M059J (cell line): ENCODE measurements at places on chromosomes 6 and 20. TPM values are rescaled to one million over a fixed set of nuclear protein-coding genes. Genes with fewer than 3 reads are reported as not detected.
A peak's percentile ranks its signal among the peaks of the same experiment; 100 is the strongest.

DNA sequence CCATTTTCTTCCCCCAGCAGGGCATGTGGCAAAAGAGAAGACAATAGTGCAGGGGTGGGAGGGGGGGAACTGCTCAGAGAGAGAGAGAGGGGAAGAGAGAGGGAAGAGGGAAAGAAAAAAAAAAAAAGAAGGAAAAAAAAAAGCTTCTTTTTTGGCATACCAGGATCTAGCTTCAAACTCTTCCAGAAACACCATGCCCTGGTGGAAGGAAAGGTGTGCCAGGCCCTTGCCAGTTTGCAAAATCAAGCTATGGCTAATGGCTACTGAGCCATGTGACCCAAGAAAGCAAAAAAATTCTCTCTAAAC is 326 bp downstream of the ZMYND8 start:
- DNase-seq: no peak

DNA sequence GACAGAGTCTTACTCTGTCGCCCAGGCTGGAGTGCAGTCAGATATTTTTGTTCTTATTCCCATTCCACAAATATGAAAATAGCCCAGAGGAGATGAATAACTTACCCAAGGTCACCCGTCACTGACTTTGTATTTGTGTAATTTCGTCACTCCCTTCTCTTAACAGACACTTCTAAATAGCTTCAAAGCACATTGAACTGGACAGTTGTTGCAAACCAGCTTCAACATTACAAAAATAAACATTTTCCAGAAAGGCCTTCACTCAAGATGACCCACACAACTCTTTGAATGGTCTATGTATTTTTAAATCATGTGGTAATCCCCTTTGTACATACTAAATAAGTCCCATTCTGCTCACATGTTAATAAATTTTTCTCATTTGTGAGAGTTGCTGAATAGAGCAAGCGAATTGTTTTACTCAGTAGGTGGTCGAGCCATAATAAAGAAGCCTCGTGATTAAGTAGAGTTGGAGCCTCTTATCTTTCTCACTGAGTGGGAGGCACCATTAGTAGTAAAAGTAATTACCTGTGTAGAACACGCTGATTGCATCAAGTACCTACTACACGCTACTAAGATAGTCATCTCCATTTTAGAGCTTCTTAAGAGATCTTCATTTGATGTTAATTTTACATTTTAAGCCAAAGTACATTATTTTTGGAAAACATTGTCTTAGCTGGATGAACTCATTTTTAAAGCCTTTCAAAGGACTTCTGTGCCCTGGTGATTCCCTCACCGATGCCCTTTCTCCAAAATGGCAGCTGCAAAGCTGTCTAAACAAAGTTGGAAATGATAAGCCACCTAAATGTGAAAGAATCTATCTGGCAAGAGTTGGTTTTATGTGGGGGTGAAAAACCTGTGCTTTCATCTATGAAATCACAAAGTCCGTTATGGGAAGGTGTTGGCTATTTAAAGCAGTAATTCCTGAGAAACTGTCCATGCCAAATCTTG is 110.0 kb downstream of the TSHZ2 start:
- DNase-seq: peak; percentile 79

The C20orf202 gene
- total RNA-seq: not detected in 2 replicates

The PTCRA gene
- total RNA-seq: not detected in 2 replicates

- no peak for DNase-seq
Measured at GRCh38 chr6:129645830-129646579, 64.0 kb downstream of the ARHGAP18 start.

GRCh38 chr6:162864911-162865310 is 137.1 kb downstream of the PACRG start:
- DNase-seq: no peak

The ACTL10 gene
- total RNA-seq: not detected in 2 replicates

GRCh38 chr20:12775041-12775440 is 233.7 kb upstream of the SPTLC3 start:
- no peak for DNase-seq

DNA sequence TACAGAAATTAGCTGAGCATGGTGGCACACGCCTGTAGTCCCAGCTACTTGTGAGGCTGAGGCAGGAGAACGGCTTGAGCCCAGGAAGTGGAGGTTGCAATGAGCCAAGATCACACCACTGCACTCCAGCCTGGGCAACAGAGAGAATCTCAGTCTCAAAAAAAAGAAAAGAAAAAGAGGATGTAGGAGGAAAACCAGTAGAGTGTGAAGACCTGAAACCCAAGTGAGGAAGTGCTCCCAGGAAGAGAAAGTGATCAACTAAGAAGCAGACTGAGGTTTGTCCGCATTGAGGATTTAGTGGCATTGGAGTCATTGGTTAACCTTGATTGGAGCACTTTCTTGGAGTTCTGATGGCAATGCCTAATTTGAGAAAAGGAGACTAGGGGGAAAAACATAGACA is 20.6 kb upstream of the TASP1 start:
- DNase-seq: no peak

DNA sequence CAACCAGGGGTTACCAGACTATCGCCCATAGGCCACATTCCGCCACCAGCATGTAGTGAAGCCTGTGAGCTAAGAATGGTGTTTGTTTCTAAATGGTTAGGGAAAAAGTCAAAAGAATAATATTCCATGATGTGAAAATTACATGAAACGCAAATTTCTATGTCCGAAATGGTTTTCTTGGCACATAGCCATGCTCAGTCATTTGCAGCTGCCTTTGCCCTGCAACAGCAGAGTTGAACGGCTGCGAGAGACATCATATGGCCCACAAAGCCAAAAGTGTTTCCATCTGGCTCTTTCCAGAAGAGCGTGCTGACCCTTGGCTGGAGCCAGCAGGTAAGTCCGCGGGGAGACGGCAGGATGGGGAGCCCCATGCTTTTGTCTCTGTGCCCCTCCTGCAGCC is 60.7 kb downstream of the FAM120B start:
- DNase-seq: no peak

The NAPB gene
- 7.4 and 9.6 TPM in 2 replicates for total RNA-seq

DNA sequence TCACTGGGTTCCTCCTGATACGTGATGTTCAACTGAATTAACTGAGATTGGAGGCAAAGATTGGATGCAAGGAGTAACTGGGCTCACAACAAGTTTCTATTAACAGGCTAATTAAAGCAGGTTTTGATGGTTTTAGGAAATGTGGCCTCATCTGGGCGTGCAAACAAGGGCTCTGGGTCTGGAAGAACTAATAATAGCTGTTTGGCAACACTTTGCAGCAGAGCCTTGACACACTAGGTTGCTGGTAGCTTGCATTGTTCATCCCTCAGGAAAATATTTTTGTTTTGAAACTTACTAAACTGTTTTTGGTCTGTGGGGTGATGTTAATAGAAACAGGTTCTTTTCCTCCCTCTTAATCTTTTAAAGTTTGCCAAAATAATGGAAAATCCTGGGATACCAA is 117.2 kb upstream of the CD93 start:
- no peak for DNase-seq

GRCh38 chr6:26016245-26016962 is 53.8 kb downstream of the TRIM38 start:
- no peak for DNase-seq

The TRIM15 gene
- total RNA-seq: not detected in 2 replicates

The SLC35B2 gene
- total RNA-seq: 205 and 215 TPM in 2 replicates

GRCh38 chr20:14609328-14610221 is 272.2 kb upstream of the FLRT3 start:
- no peak for DNase-seq

DNA sequence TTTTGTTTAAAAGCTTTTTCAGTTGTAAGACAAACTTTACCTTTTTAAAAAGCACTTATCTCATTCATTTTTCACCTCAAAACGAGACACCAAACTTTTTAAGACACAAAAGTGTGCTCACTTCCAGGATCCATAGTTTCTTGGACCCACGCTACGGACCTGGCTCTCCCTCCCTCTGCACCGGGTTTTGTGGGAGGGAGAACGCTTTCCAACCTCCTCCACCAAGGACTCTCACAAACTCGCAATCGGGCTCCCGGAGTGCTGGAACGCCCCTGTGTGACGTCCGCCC is 436 bp downstream of the CAGE1 start:
- DNase-seq: peak; percentile 77

The BEND3 gene
- 1.8 and 4.3 TPM in 2 replicates for total RNA-seq

GRCh38 chr6:73739096-73739495 is 43.1 kb downstream of the CD109 start:
- DNase-seq: peak; percentile 75

The RHAG gene
- not detected in 2 replicates for total RNA-seq

The HLA-DQB1 gene
- total RNA-seq: not detected in 2 replicates

GRCh38 chr20:50681359-50682064 is 9.8 kb downstream of the RIPOR3 start:
- no peak for DNase-seq

DNA sequence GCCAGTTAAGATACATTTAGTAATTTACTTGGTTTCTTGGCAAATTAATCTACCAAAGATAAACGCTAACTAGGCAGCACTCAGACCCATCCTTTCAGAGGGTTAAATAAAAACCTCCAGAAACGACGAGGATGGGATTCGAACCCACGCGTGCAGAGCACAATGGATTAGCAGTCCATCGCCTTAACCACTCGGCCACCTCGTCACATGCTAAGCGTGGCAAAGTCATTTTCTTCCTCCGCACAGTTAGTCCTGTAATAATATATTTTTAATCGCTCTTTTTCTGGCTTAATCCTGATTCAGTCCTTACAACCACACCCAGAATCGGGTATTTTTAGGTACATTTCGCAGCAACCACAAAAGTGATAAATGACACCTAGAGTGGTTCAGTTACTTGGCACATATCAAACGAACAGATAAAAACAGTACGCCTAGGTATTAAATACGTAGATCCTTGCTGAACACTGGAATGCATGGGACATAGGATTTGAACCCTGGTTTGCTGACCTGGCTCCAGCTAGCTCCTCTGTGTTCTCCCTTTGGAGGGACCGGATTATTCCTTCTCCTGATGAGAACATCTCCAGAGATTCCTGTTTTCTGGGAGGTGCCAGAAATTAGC is 71.6 kb downstream of the GPX5 start:
- peak; percentile 80 for DNase-seq

- no peak for DNase-seq
Measured at GRCh38 chr6:144364208-144364720, 79.1 kb downstream of the UTRN start.

DNA sequence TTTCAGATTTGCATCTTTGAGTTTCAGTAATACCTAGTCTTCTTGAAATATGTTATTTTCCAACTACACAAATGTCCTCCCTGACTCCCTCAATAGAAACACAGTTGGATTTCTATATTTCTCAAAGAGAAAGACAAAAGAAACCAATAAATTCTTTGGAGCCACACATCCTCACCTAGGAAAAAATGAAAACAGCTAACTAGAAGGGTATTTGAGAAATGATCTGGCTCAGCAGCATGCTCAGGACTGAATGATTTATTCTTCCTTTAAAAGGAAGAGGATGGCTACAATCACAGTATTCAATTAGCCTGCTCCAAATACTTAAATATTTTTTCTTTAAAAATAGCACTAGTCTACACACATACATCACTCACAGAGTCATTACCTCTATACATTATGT is 196.4 kb upstream of the TENT5A start:
- no peak for DNase-seq

DNA sequence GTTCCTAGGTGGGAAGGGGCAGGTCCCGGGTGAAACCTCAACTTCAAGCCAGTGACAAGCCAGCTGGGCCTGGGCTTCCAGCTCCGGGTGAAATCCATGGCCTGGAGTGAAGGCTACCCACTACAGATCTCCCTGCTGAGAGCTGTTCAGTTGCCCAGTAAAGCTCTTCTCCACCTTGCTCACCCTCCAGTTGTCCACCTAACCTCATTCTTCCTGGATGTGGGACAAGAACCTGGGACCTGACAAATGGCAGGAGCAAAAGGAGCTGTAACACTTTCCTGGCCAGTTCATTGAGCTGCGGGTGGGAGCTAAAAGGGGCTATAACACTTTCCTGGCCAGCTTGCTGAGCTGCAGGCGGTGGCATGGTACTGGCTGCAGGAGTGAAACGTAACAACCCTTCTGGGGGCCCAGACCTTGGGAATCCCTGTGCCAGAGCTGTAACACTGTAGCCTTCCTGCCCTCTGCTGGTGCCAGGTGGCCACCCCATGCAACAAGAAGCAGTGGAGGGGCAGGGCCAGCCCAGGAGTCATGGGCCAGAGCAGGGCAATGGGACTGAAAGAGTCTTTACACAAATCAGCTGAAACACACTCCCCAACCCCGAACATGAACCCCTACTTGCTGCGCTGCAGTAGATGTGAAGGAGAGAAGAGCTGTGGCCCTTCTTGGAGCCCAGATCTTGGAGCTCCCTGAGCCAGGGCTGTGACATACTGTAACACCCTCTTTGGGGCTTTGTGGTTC is 3.6 kb upstream of the HINT3 start:
- DNase-seq: peak; percentile 56

DNA sequence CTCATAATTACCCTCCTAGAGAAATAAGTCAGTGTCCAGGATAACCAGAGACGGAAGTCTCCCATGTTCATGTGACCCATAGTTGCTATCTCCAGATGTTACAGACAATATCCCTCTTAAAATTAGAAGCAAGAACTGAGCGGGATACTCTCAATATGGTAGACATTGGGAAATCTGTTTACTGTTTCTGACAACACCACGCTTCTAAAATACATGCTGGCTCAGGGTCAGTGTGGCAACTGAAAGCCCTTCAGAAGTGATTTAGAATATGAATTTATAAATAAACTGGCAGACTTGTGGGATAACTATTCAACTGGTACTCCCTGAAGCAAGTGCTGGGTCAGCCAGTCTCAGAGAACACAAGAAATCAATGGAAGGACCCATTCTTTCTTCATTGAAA is 108.6 kb downstream of the TASP1 start:
- no peak for DNase-seq

The SLC26A8 gene
- 0.10 TPM in 1 of 2 replicates, not detected in the other for total RNA-seq

The C2 gene
- 2.9 and 3.3 TPM in 2 replicates for total RNA-seq

DNA sequence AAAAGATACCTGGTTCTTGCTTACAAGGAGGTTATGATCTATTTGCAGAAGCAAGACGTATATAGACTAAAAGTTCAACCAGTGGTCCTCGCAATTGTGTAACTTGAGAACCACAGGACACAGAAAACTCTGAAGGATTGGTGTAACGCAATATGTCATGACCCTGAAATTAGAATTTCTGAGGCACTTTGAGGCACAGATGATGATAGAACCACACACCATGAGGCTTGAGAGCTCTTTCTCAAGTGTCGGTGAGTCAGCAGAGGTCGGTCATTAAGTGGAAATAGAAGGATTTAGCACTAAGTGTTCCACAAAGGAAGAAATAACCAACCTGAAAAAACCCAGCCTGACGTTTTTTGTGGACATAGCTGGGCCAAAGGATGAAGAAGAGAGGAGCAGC is 15.3 kb upstream of the CCN2 start:
- DNase-seq: peak; percentile 83

DNA sequence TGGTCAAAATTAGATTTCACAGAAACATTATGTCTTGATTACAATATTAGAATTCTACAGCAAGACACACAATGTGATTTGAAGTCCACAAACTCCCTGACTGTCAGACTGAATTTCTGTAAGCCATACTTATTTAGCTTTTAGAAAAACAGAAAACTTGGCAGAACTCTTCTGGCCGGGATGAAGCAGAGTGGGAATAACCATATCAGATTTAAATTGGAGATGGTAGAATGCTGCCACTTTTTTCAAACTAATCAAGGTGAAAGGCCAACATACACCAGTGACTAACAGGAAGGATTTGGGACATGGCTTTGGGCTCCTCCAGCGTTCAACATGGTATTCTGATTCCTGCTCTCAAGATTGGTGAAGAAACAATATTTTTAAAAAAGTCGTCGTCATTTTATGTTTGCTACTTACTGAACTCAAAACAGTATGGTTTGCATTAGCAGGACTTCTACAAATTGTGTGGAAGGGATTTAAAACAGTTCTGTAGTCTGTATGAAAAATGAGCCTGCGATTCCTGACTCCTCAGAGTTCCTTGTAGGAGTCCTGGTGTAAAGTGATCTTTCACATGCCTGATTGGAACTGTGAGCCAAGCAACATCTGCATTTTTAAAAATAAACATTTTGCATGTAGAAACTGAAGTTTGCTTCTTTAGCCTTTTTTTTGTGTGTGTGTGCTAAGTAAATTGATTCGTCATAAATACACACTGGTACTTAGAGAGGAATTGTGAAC is 297.9 kb upstream of the SOX4 start:
- no peak for DNase-seq
